ENCODE measurements at places on chromosomes 5 and 9.

- H3K4me1 ChIP-seq, result no peaks in the 10 kb centered on the region
- no peaks in the 10 kb centered on the region for H3K36me3 ChIP-seq
- no peak overlapping the region for H3K4me3 ChIP-seq
These were observed 152.5 kb upstream of the NFIB start for GRCh38 chr9:14466429-14466818.

DNA sequence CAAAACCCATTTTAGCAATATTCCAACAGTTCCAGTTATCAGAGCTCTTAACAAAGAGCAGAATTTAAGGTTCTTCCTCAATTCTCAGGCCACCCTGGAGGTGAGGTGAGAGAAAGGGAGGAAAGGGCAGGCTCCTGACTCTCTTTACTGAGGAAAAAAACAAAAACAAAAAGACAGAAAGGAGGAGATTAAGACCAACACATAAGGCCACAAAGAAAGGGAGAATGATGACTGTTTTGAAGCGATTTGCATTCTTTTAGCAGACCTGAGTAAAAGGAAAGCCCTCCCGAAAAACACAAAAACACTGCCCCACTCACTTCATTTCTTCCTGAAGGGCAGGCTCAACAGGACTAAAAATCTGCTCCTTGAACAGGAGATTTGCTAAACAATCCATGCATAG lies 300.5 kb downstream of the ARL15 start:
- DNase-seq, result no peak
- H3K27me3 ChIP-seq, result no peaks in the 10 kb centered on the region
- peaks cover 18% of the 10 kb centered on the region for H3K36me3 ChIP-seq
- H3K27ac ChIP-seq, result no peak overlapping the region

DNA sequence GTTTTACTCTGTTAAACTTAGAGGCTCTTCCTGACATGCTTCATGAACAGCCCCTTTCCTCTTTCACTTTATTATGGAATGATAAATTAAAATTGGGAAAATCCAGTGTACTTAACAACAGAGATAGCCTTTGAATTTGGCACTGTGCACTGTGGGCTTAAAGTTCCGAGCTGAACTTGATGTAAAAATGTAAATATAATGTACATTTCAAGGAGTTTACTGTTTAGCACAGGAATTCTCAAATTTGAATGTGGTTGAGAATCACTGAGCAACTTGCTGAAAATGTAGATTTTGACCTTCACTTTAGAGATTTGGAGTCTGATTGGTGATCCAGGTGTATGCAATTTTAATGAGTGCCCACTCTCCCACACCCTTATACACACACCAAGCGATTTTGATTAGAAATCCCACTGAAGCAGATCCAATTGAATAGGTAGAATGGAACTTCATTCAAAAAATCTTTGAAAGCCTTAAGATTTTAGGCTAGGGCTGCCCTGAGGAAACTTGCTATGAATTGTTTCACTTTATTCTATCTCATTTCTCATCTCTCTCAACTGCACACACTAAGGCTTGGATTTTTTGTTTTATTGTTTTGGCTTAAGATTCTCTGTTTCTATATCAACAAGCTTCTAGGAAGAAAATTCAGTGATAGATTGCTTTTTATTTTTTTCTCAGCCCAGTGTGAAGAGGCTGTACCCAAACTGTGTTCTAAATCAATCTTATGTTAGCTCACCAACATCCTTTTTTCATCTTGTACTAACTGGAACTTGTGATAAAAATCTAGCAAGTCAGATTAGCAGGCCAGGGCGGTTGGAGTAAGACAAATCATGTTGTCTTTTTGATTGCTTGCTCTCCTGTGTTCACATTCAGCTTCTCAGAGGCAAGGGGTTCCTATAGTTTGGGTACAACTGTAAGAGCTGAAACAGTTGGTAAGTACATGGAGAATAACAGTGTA lies 22.9 kb downstream of the NUDT12 start:
- H3K27me3 ChIP-seq, result peaks cover 5% of the 10 kb centered on the region
- no peak overlapping the region for H3K4me3 ChIP-seq
- H3K27ac ChIP-seq, result no peak overlapping the region
- H3K36me3 ChIP-seq, result no peaks in the 10 kb centered on the region

- H3K4me3 ChIP-seq, result peak overlapping the region; percentile 41
- peak; percentile 25 for DNase-seq
- peaks cover 20% of the 10 kb centered on the region for H3K4me1 ChIP-seq
- H3K36me3 ChIP-seq, result no peaks in the 10 kb centered on the region
- peak overlapping the region; percentile 31 for H3K27ac ChIP-seq
These were observed 78.2 kb upstream of the MAP3K1 start for GRCh38 chr5:56737002-56737621.

DNA sequence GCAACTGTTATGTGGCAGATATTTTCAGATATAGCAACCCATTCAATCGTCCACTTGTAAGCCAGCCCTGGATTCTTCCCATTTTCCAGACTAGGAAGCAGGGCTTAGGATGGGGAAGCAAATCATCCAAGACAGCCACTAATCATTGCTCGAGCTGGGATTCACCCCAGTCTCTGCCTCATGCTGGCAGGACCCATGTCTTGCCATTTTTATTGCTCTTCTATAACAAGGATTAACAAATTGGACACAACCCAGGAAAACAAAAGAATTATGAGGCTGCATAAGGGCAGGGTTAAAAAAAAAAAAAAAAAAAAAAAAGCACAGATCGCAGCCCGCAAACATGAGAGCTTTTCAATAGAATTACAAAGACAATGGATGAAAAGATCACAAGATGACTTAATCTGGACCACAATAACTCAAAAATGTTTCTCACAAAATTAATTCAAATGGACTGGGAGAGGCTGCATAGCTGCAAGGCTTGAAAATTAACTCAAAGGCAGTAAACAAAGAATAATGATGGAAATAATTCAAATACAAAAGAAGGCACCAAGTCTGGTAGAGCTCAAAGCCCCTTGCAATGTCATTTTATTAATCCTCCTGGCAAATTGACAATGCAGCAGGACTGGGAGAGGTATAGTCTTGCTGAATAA lies 40.7 kb downstream of the ASTN2 start:
- H3K27ac ChIP-seq, result no peak overlapping the region
- no peak for DNase-seq
- no peak overlapping the region for H3K4me3 ChIP-seq
- H3K36me3 ChIP-seq, result no peaks in the 10 kb centered on the region
- no peaks in the 10 kb centered on the region for H3K27me3 ChIP-seq

DNA sequence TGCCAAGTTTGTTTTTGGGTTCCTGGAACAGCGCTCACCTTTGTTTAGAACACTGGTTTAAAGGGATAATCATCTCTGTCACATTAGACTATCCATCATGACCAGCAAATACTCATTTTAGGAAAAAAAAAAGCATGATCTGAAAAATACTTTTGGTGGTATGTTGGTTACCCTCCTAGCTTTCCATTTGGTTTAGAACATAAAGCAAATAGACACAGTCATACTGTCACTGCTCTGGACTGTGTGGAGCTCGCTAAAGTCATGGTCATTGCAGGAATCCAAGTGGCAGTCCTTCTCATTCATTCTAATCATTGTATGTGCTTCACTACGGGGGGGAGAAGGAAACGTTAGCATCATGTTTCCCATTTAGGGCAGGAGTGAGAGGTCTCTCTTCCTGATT lies 83.5 kb downstream of the PIK3R1 start:
- H3K27me3 ChIP-seq, result no peaks in the 10 kb centered on the region
- peaks cover 53% of the 10 kb centered on the region for H3K36me3 ChIP-seq
- DNase-seq, result no peak

DNA sequence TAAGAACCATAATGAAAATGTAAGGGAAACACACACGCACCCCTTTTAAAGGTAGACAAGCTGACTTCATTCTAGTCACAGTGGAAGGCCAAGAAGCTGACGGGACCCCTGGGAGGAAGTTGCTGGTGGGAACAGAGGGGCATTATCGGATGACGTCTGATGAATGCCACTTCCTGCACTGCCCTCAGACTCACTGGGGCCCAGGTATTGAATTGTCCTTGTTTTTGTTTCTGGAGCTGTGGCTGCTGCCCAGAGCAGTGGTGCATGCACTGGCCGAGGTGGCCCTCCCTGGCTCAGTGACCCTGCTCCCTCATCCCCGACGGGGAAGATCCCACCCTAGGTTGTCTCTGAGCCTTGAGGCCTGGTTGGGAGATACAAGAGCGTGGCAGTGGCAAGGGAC lies 15.3 kb upstream of the RPL26L1 start:
- peaks cover 39% of the 10 kb centered on the region for H3K36me3 ChIP-seq
- no peak for DNase-seq
- peak overlapping the region; percentile 37 for H3K4me3 ChIP-seq

GRCh38 chr9:8784838-8785237 lies 985.3 kb upstream of the DMAC1 start:
- H3K4me1 ChIP-seq, result no peaks in the 10 kb centered on the region
- no peak overlapping the region for H3K4me3 ChIP-seq
- no peaks in the 10 kb centered on the region for H3K36me3 ChIP-seq
- H3K27ac ChIP-seq, result no peak overlapping the region

- H3K27ac ChIP-seq, result peak overlapping the region; percentile 61
- peak; percentile 83 for DNase-seq
- H3K4me1 ChIP-seq, result peaks cover 17% of the 10 kb centered on the region
- H3K4me3 ChIP-seq, result peak overlapping the region; percentile 95
- H3K36me3 ChIP-seq, result no peaks in the 10 kb centered on the region
These were observed 851 bp upstream of the ZDHHC12 start for GRCh38 chr9:128724744-128725211.

DNA sequence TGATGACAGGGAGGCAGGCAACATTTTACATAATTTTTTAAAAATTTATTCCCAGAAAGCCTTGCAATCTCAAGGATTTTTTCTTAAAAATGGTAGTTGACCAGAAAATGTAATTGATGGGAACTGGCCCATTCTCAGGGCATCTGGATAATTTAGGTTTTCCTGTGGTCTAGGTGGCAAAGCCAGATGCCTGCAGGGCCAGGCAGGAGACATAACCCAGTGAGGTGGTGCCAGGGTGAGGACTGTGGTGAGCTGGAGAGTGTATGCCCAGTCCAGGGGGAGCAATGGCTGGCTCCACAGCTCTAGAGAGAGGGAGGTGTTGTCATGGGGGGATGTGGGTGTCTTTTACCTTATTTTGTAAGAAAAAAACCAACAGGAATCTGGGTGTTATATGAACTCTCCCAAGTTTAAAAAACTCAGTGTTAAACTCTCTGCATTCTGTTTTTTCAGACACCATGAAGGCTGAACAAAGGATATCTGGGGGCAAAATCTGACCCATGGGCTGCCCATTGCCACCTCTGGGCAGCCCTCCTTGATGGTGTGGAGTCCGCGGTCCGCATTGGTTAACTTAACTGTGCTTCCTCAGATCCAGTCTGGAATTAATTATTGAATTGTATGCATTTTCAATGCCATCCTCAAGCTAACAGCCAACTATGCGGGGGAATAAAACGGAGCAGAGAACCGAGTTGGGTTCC lies 43.9 kb downstream of the BOD1 start:
- H3K4me1 ChIP-seq, result peaks cover 23% of the 10 kb centered on the region
- H3K36me3 ChIP-seq, result peaks cover 13% of the 10 kb centered on the region
- peak overlapping the region; percentile 79 for H3K4me3 ChIP-seq

DNA sequence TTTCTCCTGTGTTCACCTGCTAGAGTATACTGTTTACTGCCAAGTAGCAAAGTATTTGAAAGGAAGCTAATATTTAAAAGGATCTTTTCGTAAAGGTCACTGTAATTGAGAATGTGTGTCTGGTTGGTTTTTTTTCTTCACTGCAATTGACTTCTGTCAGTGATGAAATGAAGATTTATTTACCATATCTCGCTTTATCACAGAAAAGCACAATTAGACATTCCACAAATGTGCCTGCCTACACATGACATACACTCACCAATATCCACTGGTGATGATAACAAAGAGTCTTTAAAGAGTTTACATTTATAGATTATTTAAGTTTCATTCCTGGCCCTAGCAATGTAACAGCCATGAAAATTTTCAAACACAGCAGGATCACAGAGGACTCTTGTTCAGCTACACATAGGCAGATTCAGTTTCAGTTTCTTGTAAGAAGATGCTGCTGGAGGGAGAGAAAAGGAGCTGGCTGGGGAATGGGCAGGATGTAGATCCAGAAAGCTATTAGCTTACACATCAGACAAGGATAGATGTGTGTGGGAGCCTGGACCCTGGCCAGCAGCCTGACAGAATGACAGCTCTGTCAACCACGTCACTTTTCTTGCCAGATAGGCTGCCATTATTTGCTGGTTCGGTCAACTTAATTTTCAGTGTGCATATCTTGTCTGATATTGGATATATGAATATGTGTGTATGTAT lies 104.0 kb downstream of the GDNF start:
- H3K36me3 ChIP-seq, result 0 out of 2 replicates have a peak, but pooled peaks cover under 1% of the 10 kb centered on the region
- no peaks in the 10 kb centered on the region for H3K27me3 ChIP-seq
- no peak overlapping the region for H3K4me3 ChIP-seq
- no peak overlapping the region for H3K27ac ChIP-seq

- H3K4me3 ChIP-seq, result no peak overlapping the region
- no peak for DNase-seq
- H3K36me3 ChIP-seq, result peaks cover 38% of the 10 kb centered on the region
- peaks cover 26% of the 10 kb centered on the region for H3K4me1 ChIP-seq
These were observed 370.4 kb downstream of the GLIS3 start for GRCh38 chr9:3929345-3930047.

GRCh38 chr9:15421532-15421931 lies 1.1 kb upstream of the SNAPC3 start:
- DNase-seq, result no peak
- H3K36me3 ChIP-seq, result peaks cover 27% of the 10 kb centered on the region
- H3K4me3 ChIP-seq, result peak overlapping the region; percentile 94
- no peaks in the 10 kb centered on the region for H3K27me3 ChIP-seq
- H3K4me1 ChIP-seq, result peaks cover 38% of the 10 kb centered on the region

DNA sequence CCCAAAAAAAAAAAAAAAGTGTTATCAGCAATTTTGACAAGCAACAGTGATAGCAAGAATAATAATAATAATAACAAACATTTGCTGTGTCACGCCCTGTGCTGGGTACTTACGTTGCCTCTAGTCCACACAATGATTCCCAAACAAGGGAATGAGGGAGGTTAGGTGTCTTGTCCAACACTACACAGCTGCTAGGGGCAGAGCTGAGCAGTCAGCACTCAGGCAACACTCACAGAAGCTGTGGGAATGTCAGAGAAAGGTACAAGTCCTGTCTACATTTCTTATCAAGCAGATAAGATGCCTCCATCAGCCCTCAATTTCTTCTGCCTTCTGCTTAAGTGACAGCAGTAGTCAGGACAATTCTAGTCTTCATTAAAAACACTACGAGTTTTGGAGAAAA lies 111.0 kb downstream of the DNAH5 start:
- H3K36me3 ChIP-seq, result no peaks in the 10 kb centered on the region
- H3K4me1 ChIP-seq, result no peaks in the 10 kb centered on the region
- no peak overlapping the region for H3K4me3 ChIP-seq
- no peak overlapping the region for H3K27ac ChIP-seq
- no peak for DNase-seq

- H3K27me3 ChIP-seq, result peaks cover 40% of the 10 kb centered on the region
- H3K4me1 ChIP-seq, result peaks cover 10% of the 10 kb centered on the region
- no peak for DNase-seq
- H3K4me3 ChIP-seq, result no peak overlapping the region
- H3K27ac ChIP-seq, result no peak overlapping the region
These were observed 29.6 kb upstream of the MED27 start for GRCh38 chr9:132109291-132109690.

GRCh38 chr5:35159370-35159742 lies 70.9 kb downstream of the PRLR start:
- H3K27me3 ChIP-seq, result peaks cover 7% of the 10 kb centered on the region
- H3K27ac ChIP-seq, result no peak overlapping the region
- peaks cover 25% of the 10 kb centered on the region for H3K4me1 ChIP-seq
- H3K36me3 ChIP-seq, result no peaks in the 10 kb centered on the region

- H3K27me3 ChIP-seq, result peaks cover 3% of the 10 kb centered on the region
- H3K4me3 ChIP-seq, result no peak overlapping the region
- no peak for DNase-seq
- peaks cover 6% of the 10 kb centered on the region for H3K4me1 ChIP-seq
- H3K36me3 ChIP-seq, result no peaks in the 10 kb centered on the region
These were observed 171.4 kb downstream of the TLE1 start for GRCh38 chr9:81517954-81518353.

GRCh38 chr5:64722588-64722987 lies 32.3 kb downstream of the SHISAL2B start:
- H3K4me3 ChIP-seq, result no peak overlapping the region
- peaks cover 12% of the 10 kb centered on the region for H3K36me3 ChIP-seq
- H3K27me3 ChIP-seq, result no peaks in the 10 kb centered on the region
- no peak for DNase-seq
- H3K27ac ChIP-seq, result no peak overlapping the region
- H3K4me1 ChIP-seq, result no peaks in the 10 kb centered on the region

Measured in HFFc6 (cell line).